GM13977 (cell line): ENCODE measurements at places on chromosomes 5 and 9.
A peak's percentile ranks its signal among the peaks of the same experiment; 100 is the strongest.

- DNase-seq = peak; percentile 20
Observed at GRCh38 chr9:127311239-127311741, 46.7 kb downstream of the GARNL3 start.

DNA sequence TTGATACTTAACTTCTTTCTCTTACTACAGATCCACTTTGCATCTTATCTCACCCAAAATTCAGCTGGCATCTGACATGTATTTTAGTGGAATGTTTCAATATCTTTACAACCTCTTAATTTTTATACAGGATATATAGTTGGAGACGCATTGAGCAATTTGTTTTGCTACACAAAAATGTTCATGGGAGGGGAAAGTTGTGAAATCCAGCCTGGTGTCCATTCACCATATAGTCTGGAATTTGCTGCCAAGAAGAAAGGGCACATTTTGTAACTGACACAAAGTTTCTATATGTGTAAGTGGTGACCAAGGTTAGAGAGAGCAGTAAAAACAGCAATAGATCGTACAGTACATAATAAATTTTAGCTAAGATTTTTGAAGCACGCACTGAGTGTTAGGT, 14.0 kb upstream of the CHD1 start:
- DNase-seq = no peak

DNA sequence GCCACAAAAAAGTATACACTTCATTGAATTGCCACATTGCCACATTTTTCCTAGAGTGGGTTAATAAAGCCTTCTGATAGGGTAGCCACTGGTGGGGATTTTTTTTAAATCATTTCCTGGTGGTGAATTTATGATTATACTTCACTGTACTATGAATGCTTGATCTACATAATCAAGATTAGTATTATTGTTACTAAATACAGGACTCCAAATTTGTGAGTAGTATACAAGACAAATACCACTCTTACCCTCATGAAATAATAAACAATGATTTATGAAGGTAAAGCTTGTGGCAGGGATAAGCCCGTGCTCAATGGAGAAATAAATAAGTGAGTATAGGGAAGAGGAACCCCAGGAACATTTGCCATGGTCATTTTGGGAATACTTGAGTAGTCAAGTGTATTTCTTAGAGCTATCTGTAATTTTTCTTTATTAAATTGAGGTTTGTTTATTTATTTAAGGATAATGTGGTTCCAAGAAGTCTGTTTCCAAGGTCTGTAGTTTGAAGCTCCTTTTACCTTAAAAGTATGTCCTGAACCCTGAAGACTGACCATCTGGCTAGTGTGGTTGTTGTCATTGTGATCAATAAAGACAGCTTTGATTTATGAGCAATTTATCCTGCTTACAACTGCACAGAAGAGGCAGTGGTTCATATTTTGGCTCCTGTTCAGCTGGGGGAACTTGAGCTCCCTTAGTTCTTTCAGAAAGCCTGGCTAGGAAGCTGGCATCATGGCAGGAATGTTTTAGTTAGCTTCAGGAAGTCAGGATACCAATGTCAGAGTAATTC, 118.6 kb downstream of the ZSWIM6 start:
- no peak for DNase-seq

GRCh38 chr9:113241161-113241560, 19.8 kb downstream of the SLC31A1 start:
- no peak for DNase-seq

DNA sequence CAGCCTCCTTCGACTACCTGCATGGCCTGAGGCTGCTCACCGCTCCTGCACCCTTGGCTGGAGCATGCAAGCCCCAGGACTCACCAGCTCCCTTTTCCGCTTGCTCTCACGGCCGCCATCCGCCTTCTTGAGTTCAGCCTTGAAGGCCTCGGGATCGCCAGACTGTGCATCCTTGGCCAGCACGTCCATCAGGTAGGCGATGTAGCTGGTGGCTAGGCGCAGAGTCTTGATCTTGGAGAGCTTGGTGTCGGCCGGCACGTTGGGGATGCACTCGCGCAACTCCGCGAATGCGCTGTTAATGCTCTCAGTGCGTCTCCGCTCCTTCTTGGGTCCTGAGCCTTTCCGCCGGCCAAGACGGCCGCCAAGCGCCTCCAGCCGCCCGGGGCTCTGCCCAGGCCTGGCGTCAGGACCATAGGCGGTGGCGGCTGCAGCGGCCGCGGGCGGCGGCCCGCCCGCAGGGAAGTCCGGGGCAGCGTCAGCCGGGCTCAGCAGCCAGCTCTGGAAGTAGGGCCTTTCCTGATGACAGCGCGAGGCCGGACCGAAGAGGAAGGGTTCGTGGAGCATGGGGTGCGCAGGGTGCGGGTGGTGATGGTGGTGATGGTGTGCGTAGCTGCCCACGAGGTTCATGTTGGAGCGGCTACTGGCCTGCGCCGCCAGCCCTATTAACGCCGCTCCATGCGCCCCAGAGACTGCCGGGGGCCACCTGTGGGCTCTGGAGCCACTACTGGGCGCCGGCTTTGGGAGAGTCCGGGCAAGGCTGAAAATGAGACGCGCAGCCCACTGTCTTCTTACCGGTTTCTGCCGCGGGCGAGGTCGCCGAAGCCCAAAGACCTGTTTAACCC, 424 bp downstream of the HAND1 start:
- peak; percentile 48 for DNase-seq

- DNase-seq = no peak
Observed at GRCh38 chr9:106969696-106970095, 106.7 kb downstream of the ZNF462 start.

- no peak for DNase-seq
Observed at GRCh38 chr9:91178281-91179236, 183.2 kb downstream of the AUH start.

- no peak for DNase-seq
Observed at GRCh38 chr5:54996466-54996865, 11.1 kb upstream of the ESM1 start.

GRCh38 chr5:322281-322941, 897 bp downstream of the AHRR start:
- peak; percentile 50 for DNase-seq

- DNase-seq = peak; percentile 12
Observed at GRCh38 chr5:150112201-150113046, 26.1 kb upstream of the CSF1R start.

DNA sequence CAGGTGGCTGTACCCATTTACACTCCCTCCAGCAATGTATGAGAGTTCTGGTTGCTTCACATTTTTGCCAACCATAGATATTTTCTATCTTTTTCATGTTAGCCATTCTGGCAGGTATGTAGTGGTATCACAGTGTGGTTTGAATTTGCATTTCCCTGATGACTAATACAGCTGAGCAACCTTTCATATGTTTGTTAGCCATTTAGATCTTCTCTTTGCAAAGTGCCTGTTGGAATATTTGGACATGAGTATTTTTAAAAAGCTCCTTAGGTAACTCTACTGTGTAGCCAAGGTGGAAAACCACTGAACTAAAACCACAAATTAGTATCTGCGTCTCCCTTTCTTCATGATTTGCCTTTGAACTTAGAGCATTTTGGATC, 31.9 kb downstream of the IRF1 start:
- DNase-seq = no peak

- DNase-seq = no peak
Observed at GRCh38 chr5:180441564-180442051, 52.6 kb upstream of the CNOT6 start.

DNA sequence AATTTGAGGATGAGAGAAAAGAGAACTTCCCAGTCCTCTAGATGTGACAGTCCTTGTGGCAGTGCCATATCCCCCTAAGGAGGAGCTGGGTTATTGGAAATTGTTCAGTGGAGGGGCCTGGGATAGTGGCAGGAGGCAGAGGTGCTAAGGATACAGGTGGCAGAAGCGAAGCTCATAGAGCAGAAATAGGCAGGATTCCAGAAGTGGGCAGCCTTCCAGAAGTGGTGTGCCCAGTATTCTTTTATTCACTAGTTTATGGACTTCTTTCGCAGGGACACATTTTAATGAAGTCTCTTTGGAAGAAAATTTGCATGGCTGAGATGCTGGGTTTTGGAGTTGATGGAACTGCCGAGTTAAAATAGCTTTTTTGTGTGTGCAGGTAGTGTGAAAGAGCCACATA, 6.8 kb downstream of the PIK3R1 start:
- DNase-seq = no peak

DNA sequence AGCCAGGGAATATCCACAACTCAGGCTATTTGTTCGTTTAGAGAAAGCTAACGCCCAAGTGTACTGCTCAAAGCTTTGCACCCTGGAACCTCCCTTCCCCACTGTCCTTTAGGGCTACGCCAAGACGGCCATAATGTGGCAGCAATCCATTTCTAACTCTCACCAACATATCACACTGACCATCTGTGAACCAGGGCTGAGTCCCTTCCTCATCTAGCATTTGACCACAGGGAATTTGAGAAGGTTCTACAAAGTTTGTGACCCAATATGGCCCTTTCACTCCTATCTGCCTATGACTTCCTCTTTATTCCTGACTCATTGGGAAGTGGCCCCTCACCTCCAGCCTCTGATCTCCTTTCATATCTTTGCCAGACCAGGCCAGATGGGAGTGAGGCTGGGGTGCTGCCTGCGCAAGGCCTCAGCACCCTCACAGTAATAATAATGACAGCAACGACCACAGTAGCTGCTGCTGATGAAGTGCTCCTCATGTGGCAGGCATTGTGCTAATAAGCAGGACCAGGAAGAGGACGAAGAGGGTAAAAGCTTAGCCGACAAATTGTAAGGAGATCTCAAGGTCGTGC, 9.3 kb upstream of the ARAP3 start:
- DNase-seq = no peak

GRCh38 chr5:17229313-17229712, 11.9 kb downstream of the BASP1 start:
- peak; percentile 27 for DNase-seq

DNA sequence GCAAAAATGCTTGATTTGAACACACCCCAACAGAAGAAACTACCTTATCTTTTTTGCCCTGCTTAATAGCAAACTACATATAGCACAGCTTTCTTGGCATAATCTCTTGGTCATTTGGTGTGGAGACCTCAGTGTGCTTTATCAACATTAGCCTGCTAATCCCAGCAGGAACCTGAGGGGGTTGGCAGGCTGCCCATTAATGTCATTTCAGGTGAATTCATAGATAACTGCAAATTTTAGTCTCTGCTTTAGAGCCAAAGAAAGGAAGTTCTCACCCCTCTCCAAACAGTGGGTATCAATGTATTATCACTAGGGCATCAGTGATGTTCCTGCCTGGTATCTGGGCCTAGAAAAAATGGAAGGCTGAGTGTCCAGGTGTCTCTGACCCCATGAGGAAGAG, 489.0 kb downstream of the NTRK2 start:
- no peak for DNase-seq

GRCh38 chr5:126871441-126871840, 94.5 kb downstream of the LMNB1 start:
- no peak for DNase-seq

GRCh38 chr9:76349865-76350264, 44.4 kb downstream of the RFK start:
- DNase-seq = no peak

DNA sequence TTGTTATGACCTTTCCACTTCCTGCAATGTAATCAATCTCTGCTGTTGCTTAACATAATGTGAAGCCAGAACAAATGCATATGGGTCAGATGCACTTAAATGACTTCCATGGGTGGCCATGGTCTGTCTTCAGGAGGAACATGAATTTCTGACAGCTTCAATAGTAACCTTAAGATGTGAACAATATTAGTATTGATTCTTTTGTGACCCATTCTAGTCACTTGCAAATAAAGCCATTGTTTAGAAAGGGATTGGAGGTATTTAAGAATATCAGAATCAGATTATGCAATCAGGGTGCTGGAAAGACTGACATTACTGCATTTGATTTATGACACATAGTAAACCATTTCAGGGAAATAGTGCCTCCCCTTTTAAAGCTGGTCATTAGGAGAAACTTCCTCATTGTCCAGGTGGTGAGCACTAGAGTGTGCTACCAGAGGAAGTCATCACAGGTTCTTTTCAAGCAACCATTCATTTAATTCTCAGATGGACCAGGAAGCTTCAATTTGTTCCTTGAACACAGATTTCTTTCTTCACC, 32.1 kb downstream of the GRIN3A start:
- no peak for DNase-seq

DNA sequence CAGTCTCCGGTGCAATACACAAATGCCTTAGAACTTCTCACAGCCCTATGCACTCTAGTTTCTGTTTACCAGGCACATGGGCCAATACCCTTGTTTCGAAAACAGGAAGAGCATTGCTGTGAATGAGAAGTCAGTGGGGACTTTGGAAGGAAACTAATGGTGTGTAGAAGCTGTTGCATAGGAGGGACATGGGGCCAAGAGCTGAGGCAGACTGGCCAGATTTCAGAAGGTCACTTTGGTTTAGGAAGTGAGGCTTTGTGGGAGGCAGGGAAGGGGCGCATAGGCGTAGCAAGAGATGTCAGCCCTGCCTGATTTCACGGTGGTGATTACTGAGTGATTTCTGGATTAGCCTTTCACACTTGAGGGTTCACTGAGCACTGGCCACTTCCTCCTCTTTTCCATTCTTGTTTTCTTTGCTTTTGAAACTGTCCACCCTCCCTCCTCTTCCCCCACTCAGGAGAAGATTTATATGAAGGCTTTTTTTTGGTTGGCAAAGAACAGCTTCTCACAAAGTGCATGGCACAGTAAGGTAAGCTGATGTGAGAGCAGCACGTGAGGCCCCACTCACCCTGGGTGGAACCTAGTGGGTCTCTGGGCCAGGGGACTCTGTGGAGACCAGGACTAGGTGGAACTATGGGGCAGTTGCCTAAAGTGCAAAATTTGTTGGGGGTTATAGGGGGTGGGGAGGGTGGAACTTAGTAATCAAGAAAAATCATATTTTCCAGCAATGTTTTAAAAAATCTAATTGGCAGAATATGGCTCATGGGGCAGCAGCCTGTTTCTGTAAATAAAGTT, 6.1 kb upstream of the TMEM252 start:
- peak; percentile 37 for DNase-seq

GRCh38 chr5:34865091-34865490, 26.1 kb downstream of the TTC23L start:
- DNase-seq = no peak

DNA sequence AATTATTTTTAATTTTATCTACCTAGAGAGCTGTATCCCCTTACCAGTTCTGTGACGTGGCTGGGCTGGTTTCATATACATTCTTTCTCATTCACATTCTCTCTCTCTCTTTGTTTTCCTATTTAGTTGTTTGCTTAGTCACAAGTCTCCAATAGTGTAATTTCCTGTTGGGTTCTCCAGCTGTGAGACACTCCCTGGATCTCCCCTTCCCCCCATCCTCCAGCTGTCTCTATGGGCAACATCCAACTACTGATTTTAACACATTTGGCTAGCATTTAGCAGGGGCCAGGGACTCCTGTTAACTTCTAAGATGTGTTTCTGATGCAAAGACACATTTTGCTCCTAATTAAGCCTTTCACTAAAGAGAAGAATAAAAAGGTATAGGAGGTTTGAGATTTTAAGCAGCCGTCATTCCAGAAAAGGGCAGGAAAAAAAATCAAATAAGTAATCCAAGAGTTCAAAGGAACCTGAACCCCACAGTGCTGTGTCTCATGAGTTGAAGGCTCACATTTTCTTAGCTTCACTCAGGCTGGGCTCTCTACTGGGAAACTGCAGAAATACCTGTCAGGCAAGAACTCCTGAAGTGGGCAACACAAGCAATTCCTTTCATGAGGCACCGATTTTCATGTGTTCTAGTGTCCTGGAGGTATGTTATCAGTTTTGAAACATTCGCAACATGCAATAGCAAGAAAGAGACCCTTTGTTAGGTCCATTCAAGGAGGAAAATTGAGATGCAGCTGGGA, 198.7 kb upstream of the C9orf72 start:
- DNase-seq = no peak
